ENCODE measurements at places on chromosomes 12 and 14.

DNA sequence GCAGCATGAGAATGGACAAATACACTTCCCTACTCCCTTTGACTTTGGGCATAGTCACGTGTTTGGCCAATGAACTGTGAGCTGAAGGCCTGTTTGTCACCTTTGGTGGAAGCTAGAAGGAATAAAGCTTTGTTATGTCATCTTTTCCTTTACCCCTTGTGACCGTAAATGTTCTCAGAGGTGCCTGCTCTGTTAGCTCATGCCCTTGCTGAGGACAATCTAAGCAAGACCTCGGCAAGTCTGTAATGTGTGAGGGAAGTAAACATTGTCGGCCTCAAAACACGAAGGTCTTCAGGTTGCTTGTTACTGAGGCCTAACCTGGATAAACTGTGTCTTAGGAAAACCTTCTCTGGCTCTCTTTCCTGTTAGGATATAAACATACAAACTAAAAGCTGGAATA lies 354.2 kb downstream of the TMEM132D start:
- DNase-seq = no peak

GRCh38 chr14:100155049-100155621 lies 4.3 kb downstream of the DEGS2 start:
- no peak for DNase-seq

GRCh38 chr14:95830386-95830785 lies 46.2 kb upstream of the TUNAR start:
- no peak for DNase-seq

DNA sequence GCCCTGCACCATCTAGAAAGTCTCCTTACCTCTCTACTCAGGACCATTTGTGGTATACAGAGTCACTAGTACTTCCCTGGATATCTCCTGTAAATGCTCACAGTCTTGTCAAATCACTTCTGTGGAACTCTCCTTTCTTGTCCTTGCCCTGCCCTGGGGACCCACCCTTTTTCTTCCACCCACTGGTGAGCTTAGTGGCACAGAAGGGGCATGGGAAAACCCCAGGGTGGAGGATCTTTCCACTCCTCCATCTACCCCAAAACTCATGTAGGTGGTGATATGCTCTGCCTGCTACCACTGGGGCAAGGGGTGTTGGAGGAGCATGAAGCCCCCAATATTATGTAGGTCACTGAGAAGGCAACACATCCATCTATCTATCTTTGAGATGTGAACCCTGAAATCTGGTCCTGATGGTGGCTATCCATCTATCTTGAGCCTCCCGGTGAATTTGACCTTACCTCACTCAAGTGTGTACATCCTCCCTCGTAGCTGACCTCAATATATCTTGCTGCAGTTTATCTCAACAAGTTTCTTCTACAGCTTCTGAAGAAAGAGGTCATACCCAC lies 943 bp downstream of the TESPA1 start:
- no peak for DNase-seq

- no peak for DNase-seq
Observed at GRCh38 chr14:53144244-53144643, 8.9 kb downstream of the DDHD1 start.

GRCh38 chr12:10982244-10982643 lies 4.5 kb downstream of the TAS2R50 start:
- no peak for DNase-seq

GRCh38 chr12:113244478-113244958 lies 23.3 kb downstream of the TPCN1 start:
- no peak for DNase-seq

- peak; percentile 73 for DNase-seq
Observed at GRCh38 chr14:54175298-54175942, 218.8 kb upstream of the BMP4 start.

GRCh38 chr14:100825713-100826331 lies at the start of gene MEG3:
MEG3 (plus strand) TSS chr14:100826118.
- DNase-seq = peak; percentile 87

GRCh38 chr14:71538938-71539649 lies 393.1 kb upstream of the RGS6 start:
- peak; percentile 78 for DNase-seq

GRCh38 chr12:70985850-70986249 lies 65.3 kb upstream of the PTPRR start:
- peak; percentile 75 for DNase-seq

GRCh38 chr14:22474730-22475351 lies 114.2 kb downstream of the DAD1 start:
- DNase-seq = peak; percentile 59

- DNase-seq = no peak
Observed at GRCh38 chr14:33555710-33556350, 395.0 kb downstream of the EGLN3 start.

DNA sequence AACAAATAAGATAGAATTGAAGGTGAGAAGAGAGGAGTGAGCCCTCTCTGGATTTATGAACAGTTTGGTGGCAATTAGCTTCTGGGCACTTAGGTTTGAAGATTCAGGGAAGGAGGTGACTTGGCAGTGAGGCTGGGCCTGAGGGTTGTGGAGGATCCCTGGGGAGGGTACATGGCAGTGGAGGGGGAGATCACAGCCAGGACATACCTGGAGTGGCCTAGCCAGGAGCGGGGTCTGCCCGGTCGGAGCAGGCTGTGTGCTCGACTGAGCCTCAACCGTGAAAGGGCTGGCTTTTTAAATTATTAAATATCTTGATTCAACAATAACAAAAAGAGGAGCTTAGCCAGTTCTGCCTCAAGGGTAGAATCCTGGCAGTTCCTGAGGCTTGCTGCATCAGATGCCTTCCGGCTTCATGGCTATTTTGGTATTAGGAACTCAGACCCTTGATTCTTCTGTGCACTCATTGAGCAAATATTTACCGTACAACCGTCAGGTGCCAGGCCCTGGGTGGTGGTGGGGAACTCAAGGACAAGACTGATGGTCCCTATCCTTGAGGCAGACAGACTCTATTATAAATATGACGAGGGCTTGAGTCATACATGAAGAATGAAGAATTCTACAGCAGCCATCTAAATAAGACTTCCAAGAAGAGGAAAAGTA lies 73.4 kb downstream of the SPTB start:
- peak; percentile 95 for DNase-seq

- DNase-seq = no peak
Observed at GRCh38 chr14:44639781-44640385, 132.8 kb upstream of the FSCB start.

- peak; percentile 45 for DNase-seq
Observed at GRCh38 chr14:53925201-53925766, 31.3 kb downstream of the BMP4 start.

DNA sequence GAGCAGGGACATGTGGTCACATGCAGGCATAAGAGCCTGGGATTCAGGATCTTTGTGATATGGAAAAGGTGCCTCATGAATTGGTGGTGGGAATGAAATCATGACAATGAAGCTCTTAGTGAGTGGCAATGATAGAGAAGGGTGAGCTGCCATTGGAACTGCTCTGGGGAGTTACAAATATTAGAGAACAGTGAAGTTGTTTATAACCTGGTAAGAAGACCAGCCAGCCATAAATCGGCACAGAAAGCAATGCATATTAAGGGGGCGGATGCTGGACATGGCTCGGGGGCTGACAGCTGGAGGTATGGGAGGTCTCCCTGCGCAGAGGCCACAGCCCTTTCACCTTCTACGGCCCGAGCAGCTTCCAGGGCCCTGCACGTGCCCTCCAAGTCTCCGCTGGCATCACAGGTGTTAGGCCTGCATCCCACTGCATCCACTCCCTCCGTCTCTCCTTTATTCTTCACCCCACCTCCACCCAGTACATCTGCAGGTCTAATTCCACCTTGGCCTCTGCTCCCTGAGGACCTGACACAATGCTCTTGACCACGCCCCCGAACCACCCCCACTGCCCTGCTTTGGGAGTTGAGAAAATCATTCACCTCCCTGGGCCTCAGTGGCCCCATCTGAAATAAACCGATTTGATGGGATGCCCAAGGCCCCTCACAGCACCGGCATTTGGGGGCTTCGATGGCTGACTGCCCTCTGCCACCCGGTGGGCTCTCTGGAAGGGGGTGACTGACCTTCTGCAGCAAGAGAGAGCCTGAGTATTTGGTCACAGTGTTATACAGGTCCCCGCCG lies 4.1 kb downstream of the CACNA2D4 start:
- no peak for DNase-seq

DNA sequence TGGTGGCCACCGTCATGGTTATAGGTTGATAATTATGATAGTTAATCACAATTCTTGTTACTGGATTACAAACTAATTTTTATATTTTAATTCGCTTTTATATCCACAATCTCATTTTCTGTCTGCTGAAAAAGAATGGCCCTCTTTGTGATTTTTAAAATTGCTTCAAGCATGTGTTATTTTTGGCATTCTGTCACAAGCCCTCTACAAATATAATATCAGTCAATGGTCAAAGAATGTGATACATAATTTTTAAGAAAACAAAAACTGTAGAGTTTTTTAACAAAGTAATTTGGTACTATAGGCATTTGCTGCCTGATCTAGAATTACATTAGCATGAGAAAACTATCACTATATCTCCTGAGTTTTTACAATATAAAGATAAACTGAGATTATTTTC lies 352.0 kb upstream of the TMTC1 start:
- DNase-seq = no peak

DNA sequence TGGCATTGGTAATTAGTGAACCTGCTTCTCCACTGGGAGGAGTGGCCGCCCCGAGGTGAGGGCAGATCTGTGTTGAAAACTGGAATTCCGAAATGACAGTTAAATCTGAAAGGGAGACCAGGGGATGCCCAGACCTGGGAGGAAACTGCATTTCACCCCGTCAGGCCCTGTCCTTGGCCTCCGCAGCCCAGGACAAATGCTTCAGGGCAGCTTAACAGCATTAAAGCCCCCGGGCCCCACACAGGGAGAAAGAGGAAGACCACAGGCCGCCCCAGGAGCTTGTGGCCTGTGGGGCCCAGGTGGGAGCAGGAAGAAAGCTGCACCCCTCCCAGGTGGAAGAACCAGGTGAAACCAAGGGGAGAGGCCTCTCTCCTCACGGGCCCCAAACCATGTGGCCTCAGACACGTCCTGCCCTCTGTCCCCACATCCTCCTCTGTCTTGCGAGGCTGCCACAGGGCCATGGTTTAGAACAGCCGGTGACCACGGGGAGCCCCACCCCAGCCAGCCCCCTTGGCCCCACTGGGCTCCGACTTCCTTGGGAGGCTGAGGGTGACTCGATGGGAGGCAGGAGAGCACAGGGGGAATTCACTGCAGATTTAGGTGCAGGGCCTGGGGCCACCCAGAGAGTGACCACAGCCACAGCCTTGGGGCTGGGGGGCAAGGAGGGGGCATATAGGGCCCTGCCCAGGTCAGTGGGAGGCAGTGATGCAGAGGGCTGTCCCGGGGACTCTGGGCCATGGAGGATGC lies 265.4 kb downstream of the ADGRD1 start:
- DNase-seq = no peak

- DNase-seq = peak; percentile 21
Observed at GRCh38 chr12:50922820-50923219, 29.5 kb upstream of the HIGD1C start.

GRCh38 chr14:102776761-102777710 lies at the start of gene TRAF3:
TRAF3 (plus strand) TSS chr14:102777449; CDS start chr14:102870202, 92,753 bp downstream.
- peak; percentile 61 for DNase-seq

GRCh38 chr12:124481772-124482566 lies 85.4 kb downstream of the NCOR2 start:
- DNase-seq = no peak

DNA sequence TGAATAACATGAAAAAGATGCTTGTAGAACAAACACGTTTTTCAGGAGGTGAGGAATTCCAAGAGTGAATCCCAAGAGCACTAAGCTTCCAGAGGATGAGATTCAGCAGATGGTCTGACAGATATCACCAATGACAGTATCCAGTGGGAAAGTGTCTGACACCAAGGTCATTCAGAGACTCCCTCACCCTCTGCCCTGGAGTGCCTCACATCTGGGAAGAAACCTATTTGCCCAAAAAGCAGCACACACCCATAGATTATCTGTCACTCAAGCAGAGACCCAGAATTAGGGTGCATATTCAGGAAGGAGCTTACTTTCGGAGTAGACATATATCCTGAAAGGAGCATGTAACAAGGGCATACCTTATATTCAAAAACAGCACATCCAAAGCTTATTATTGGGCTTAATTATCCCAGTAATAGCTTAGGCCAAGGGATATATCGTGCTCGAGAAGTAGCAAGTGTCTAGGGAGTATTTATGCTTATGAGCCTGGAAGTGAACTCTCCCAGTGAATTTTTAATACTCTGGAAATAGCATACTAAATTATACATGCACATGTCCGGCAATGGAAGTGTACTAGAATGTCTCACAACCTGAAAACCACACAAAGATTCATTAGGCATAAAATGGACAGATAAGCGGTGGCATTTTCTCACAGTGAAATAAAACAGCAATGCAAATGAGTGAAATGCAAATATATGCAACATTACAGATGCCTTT lies 998.1 kb upstream of the TMEM132C start:
- no peak for DNase-seq

- DNase-seq = peak; percentile 49
Observed at GRCh38 chr12:88519802-88520435, 60.4 kb downstream of the KITLG start.

GRCh38 chr12:123105211-123105826 lies 45.6 kb downstream of the PITPNM2 start:
- DNase-seq = no peak

- DNase-seq = no peak
Observed at GRCh38 chr12:120381752-120382419, 12.9 kb upstream of the MSI1 start.

DNA sequence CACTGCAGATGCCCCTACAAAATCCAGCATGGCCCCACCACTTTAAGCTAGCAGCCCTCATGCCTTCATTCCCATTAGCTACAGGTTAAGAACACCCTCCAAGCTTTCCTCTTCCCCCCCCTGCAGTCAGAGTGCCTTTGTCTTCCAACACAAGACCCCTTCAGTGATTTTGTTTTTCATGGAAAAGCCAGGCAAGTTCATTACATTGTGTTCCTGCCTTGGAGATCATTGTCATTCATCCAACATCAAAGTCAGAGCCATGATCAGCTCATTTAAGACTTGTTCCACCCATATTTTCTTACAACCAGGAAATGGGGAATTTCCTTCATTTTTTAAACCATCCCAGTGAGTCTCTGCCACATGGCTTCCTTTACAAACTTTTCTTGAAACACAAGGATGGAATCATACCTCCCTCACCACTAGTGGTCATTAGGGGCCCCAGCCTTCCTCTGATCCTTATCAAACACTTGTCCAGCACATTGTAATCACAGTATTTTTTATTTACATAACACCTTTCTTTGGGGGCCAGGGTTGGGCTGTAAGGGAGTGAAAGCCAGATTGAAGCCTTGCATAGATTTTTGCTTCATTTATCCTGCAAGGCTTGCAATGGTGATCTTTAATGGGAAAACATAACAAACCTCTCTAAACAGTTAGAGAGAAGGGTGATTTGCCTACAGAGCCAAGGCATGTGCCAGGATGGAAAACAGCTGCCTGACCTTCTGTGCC lies 765.3 kb downstream of the MED13L start:
- DNase-seq = no peak

GRCh38 chr14:30834353-30834752 lies 40.0 kb upstream of the COCH start:
- DNase-seq = no peak

Measured in fibroblast of upper back skin (primary cell).